Stimulated activated CD8-positive, alpha-beta memory T cell treated with anti-CD3 and anti-CD28 coated beads, Interleukin-2, amount 100 ng/mL, for 48 hours (primary cell): ENCODE measurements at places on chromosomes 11 and 22.

DNA sequence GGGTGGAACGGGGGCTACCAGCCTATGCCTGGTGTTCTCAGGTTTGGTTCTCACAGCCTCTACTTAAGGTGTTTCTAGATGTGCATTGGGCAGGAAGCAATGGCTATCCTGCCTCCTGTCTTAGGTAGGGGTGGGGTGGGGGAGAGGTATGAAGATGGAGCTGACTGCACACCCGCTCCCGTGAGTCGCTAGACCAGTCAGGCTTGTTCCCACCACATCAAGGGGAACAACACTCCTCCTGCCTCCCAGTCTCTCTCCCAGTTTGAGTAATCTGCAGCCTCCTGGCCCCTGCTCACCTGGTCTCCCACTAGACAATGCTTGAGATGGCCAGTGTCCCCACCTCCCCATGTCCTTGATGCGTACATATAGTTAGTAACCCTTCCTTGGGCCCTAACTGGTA, 79.3 kb upstream of the TENM4 start:
- DNase-seq: no peak

- no peak for DNase-seq
Measured at GRCh38 chr11:106329273-106330018, 252.0 kb downstream of the AASDHPPT start.

GRCh38 chr11:59224351-59224928, 11.7 kb upstream of the MPEG1 start:
- no peak for DNase-seq

- no peak for DNase-seq
Measured at GRCh38 chr22:28480000-28480715, 199.5 kb downstream of the TTC28 start.

DNA sequence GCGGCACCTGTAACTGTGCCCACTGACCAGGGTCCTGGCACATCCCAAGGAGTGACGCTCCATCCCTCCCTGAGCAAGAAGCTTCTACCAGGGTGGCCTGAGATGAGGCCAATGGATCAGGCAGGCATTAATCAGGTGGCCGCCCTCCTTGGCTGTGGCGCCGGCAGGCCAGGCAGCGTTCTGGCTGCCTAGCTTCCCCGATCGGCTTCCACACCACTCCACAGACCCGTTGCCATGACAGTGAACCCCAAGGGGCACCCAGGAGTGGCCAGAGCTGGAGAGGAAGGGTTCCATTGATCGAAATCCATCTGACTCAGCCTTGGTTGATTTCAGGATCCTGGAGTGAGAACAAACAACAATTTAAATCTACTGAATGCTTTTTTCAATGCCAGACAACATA, 20.5 kb downstream of the LRRC55 start:
- DNase-seq: no peak

- DNase-seq: no peak
Measured at GRCh38 chr11:123477205-123477907, 47.3 kb downstream of the GRAMD1B start.

DNA sequence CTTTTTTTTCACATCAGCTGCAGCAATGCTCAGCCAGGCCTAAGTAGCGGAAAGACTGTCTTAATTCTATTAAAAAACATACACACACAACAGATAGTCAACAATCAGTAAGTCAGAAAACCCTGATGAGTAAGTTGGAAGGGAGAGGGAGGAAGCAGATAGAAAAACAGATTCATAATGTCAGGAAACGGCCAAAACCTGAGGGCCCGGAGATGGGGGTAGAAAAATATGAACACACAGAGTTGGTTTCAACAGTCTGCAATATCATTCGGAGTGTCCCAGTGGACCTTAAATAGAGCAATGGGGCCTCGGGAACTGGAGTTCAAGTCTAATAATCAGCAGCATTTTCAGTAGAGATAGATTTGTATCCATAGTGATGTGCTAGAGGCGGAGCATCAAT, 14.8 kb downstream of the LRRC55 start:
- no peak for DNase-seq

GRCh38 chr11:12460466-12460865, 83.1 kb downstream of the PARVA start:
- DNase-seq: no peak

DNA sequence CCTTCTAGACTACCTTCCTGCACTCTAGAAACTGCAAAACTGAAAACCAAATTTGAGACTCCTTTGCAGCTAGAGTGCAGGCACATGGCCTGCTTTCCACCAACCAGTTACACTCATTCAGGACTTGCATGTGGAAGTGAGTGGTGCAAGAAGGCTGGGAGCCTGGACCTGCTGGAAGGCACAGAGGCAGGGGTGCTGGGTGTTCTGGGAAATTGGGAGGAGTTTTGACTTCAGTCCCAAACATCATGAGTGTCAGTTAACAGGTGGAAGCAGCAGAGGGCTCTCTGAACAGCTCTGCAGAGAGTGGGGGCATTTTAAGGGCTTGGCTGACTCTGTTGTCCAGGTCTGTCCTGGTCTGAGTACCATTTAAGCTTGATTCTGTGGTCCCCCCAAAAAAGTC, 49.3 kb upstream of the SYT13 start:
- DNase-seq: no peak

GRCh38 chr11:119691701-119692539, 37.1 kb downstream of the NECTIN1 start:
- no peak for DNase-seq

DNA sequence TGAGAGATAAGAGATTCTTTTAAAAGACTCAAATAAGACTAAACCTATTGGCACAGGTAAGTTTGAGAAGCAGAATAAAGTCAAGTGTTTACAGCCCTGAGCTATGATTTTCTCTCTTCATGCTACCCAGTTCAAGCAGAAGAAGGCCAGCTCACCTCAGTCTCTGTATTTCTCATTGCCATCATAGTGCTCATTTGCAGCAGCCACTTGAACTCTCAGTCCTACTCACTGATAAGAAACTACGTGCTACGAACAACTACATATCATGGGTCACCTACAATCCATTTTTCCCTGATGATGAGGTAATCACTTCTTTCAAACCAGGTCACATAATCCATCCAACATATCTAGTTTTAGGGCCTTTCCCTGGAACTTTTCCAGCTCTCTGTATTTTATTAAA, 617.5 kb downstream of the JRKL start:
- DNase-seq: no peak

DNA sequence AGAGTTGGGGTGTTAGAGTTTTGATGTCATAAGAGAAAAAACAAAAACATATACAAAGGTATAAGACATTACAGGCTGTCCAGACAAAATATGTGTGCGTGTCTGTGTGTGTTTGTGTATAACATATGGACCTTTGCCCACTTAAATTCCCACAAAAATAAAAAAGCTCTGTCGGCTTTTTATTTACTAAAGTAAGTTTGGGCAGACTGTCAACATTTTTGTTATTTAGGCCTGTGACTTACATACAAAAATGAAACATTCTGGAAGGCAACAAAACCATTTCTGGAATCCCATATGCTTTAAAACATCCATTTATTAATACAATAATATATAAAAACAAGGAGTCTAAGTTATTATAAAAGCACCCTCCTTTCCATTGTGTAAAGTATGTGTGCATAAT, 960.1 kb upstream of the FAT3 start:
- DNase-seq: no peak

- no peak for DNase-seq
Measured at GRCh38 chr11:88051396-88051795, 123.8 kb downstream of the RAB38 start.

GRCh38 chr11:133533205-133533604, 904 bp upstream of the OPCML start:
- DNase-seq: no peak

- DNase-seq: no peak
Measured at GRCh38 chr11:1832920-1833295, 1.9 kb upstream of the SYT8 start.

DNA sequence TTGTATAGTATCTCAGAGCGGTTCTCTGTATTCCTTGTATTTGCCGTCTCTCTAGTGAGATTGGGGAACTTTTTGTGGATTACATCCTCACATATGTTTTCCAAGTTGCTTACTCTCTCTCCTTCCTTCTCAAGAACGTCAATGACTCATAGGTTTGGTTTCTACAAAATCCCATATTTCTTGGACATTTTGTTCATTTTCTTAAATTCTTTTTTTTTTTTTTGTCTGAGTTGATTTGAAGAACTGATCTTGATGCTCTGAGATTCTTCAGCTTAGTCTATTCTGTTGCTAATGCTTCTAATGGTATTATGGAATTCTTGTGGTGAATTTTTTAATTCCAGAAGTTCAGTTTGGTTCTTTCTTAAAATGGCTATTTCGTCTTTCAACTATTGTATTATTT, 28.4 kb upstream of the SLN start:
- DNase-seq: no peak

DNA sequence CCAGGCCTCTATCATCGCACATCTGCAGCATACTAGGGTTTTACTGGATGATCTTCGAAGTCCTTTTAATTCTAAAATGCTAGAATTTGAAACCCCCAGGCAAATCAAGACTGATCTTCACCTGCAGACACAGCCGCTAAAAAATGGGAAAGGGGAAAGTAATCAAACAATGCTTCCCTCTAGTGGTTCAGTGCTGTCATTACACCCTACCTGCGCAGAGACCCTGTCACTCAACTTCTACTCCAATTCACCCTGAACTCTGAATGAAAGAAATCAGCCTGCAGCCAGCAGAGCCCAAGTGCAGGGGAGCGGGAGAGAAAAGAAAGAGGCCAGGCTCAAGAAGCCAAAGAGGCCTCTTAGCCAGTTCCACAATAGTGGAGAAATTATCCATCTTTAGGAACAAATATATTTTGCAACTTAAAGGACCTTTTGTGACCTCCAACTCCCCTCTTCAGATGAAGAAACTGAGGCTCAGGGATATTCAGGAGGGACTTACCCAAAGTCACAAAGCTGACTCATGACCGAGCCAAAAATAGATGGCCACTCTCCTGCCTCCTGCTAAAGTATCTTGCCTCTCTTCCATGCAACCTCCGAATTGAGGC, 33.0 kb downstream of the SERGEF start:
- no peak for DNase-seq

- DNase-seq: no peak
Measured at GRCh38 chr11:76276046-76276780, 69.9 kb upstream of the WNT11 start.

DNA sequence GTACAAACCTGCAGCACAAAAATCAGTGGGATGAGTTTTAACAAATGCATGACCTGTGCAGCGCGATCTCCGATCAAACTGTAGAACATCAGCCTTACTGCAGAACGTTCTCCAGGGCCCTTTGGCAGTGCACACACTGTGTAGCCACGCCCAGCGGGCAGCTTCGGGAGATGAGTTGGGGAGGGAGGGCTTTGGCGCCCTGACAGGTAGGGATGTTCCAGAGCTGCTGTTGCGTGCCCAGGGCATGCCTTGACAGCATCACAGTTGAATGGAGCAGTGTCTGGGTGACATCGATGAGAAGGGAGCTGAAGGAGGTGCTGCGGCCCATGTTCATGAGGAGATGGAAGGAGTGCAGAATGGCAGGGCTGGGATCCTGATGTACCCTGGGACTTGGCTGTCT, 80.2 kb downstream of the TBC1D22A start:
- DNase-seq: no peak

- no peak for DNase-seq
Measured at GRCh38 chr11:37712251-37712650, 1114.2 kb upstream of the RAG2 start.

DNA sequence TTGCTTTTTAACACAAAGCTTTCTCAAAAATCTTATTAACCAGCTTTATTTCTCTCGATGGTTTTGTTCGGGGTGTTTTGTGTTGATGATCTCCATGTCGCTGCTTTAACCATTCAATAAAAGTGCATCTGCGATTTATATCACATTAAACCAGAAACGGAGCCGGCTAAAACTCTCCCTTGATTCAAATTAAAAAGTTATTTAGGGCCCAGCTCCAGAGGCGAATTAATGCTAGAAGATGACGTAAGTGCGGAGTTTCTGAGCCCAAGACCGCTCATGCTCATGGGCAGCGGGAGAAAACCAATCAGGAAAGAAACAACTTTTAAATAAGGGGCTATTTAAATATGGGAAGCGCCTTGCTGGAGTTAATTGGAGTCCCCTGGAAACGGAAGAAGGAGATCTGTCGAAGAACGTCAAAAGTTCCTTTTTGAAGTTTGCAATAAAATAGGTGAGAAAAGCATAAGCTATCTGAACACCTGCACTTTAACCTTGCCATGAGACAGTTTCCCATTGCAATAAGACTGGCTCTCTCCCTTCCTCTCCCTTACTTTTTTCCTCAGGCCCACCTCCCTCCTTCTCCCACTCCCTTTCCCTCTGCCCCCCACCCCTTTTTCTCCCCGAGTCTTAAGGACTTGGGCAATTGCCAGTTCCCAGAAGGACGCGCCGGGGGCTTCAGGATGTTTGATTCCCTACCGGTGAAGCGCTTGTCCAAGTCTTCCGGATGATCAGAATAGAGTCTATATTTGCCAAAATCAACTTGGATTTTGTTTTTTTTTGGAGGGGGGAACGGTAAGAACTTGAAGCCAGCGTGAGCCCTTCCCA, 1.9 kb upstream of the DBX1 start:
- DNase-seq: no peak

DNA sequence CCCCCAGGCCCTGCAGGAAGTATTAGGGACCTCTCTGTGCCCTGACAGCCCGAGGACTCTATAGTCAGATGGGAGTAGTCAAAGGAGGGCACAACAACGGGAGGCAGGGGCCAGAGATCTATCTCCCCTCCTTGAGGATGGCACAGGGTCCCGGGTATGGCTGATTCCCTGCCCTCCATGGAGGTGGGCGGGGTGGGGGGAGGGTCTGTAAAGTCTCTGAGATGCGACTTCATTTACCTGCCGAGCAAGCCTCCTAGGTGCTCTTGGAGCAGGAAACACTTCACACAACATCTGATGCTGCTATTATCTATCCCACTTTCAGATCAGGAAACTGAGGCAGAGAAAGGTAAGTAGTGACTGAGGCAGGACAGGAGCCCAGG, 769 bp upstream of the CDC42EP1 start:
- DNase-seq: no peak

DNA sequence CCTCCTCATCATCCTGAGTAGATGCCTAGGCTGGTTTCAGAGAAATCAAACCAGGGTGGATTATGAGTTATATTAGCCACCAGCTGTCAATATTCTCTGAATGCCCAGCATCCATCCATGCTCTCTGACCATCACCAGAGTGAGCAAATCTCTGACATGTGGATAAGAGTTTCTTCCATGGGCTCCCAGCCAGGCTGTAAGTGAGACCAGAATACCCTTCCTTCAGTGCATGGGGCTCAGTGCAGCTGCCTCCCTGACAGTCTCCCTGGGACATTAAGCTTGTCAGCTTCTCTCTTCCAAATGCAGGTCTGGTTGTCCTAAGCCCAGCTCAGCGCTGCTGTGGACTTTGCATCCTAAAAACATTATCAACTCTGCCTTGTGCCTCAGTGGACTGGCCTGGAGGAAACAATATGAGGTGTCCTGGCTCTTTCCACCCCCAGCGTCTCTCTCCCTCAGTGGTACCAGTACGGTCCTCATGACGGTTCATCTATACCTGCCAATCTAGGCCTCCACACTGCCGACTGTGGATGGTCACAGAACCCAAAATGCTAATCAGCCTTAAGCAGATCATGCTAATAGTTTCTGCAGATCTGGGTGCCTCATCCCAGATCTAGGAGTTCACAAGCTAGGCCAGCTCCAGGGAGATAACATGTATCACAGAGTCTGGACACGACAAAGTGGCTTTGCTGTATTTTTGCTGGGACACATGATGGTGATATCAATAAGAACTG, 41.6 kb upstream of the PRAME start:
- no peak for DNase-seq

- no peak for DNase-seq
Measured at GRCh38 chr11:20097319-20098221, 62.7 kb downstream of the DBX1 start.

- DNase-seq: no peak
Measured at GRCh38 chr11:76916712-76917111, 56.0 kb downstream of the ACER3 start.
